ENCODE measurements at places on chromosomes 4 and X. TPM values are rescaled to one million over a fixed set of nuclear protein-coding genes. Genes with fewer than 3 reads are reported as not detected.

- DNase-seq, result no peak
- no peaks in the 10 kb centered on the region for H3K4me1 ChIP-seq
- no peaks in the 10 kb centered on the region for H3K36me3 ChIP-seq
- no peaks in the 10 kb centered on the region for H3K27me3 ChIP-seq
These were observed 165.6 kb downstream of the CHIC1 start for GRCh38 chrX:73728602-73729001.

GRCh38 chr4:44674471-44674870, 3.7 kb upstream of the GUF1 start:
- H3K27ac ChIP-seq, result no peak overlapping the region
- H3K4me1 ChIP-seq, result peaks cover 13% of the 10 kb centered on the region
- peaks cover 18% of the 10 kb centered on the region for H3K27me3 ChIP-seq

XAGE1A gene
- total RNA-seq, result not detected

- H3K36me3 ChIP-seq, result peaks cover 4% of the 10 kb centered on the region
- no peaks in the 10 kb centered on the region for H3K27me3 ChIP-seq
- DNase-seq, result no peak
- peak within 1 kb of the TSS; percentile 30 for H3K27ac ChIP-seq
These were observed at the start of gene ANXA3 for GRCh38 chr4:78551420-78552351. ANXA3 (plus strand) TSS chr4:78551770; CDS start chr4:78554474, 2,704 bp downstream.

- H3K27me3 ChIP-seq, result no peaks in the 10 kb centered on the region
- no peak for DNase-seq
- H3K36me3 ChIP-seq, result no peaks in the 10 kb centered on the region
- peaks cover 18% of the 10 kb centered on the region for H3K4me1 ChIP-seq
- no peak overlapping the region for H3K27ac ChIP-seq
These were observed 1.9 kb upstream of the EIF1AX start for GRCh38 chrX:20143561-20143960.

DNA sequence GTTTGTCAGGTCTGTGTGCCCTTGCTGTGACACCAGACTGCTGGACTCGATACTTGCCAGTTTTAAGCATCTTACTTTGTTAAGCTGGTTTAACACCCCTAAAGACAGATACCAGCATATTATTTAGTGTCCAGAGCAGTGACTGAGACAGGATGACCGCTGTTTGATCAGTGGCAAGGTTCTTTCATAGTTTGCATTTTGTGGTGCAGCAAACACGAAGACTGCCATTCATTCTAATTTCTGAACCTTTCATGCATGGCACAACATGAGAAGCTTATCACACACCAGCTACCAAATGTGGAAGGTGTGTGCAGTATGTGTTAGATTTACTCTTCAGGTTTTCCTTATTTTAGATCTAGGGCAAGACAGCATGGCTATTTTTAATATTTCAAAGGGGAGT, 28.2 kb downstream of the JADE1 start:
- H3K4me3 ChIP-seq, result no peak overlapping the region
- H3K36me3 ChIP-seq, result peaks cover 2% of the 10 kb centered on the region
- H3K27ac ChIP-seq, result no peak overlapping the region
- no peaks in the 10 kb centered on the region for H3K27me3 ChIP-seq
- no peak for DNase-seq

DNA sequence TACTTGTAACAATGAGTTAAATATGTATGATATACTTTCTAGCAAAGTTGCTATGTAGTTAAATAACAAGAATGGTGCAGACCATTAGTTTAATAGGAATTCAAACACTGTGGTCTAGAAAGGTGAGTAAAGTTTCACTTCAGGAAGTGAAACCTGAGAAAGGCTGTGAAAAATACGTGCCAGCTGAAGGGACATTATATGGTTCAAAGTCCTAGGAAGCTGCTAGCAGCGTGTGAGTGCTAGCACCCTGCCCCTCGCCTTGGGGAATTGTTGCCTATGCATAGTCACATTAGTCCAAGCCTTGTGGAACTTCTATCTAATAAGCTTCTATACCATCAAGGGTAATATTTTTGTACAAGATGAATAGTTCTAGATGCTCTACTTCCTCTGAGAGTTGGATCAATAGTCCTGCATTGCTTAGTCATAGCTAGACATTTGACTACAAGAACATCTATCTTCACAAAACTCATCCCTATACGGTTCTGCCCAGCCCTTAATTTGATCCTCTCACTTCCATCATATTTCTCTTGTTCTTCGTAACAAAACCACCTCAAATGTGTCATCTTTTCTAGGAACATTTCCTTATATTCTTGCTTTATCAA, 45.8 kb upstream of the ARSJ start:
- no peaks in the 10 kb centered on the region for H3K27me3 ChIP-seq
- no peak overlapping the region for H3K27ac ChIP-seq
- H3K4me3 ChIP-seq, result no peak overlapping the region
- no peaks in the 10 kb centered on the region for H3K36me3 ChIP-seq

DNA sequence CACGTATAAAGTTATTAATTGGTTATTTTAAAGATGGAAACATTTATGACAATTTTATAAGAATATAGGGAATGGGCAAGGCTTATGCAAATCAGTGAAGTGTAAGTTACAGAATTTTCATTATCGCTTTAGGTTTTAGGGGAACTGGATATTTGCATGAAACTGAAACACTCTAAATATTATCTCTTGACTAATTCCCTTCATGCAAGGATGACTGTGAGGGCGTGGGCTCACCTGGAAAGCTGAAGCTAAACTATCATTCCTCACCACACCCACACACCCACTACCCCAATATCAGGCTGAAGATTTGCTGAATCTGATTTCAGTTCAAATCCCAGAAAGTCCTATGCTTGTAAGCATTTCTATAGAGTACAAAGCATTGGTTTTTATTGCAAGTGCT, 81.7 kb upstream of the ARHGAP24 start:
- no peak for DNase-seq
- H3K27ac ChIP-seq, result no peak overlapping the region
- H3K36me3 ChIP-seq, result no peaks in the 10 kb centered on the region

FRYL gene
- total RNA-seq, result 29.3 TPM

GPR82 gene
- total RNA-seq, result not detected

S100P gene
- 0.95 TPM for total RNA-seq

DNA sequence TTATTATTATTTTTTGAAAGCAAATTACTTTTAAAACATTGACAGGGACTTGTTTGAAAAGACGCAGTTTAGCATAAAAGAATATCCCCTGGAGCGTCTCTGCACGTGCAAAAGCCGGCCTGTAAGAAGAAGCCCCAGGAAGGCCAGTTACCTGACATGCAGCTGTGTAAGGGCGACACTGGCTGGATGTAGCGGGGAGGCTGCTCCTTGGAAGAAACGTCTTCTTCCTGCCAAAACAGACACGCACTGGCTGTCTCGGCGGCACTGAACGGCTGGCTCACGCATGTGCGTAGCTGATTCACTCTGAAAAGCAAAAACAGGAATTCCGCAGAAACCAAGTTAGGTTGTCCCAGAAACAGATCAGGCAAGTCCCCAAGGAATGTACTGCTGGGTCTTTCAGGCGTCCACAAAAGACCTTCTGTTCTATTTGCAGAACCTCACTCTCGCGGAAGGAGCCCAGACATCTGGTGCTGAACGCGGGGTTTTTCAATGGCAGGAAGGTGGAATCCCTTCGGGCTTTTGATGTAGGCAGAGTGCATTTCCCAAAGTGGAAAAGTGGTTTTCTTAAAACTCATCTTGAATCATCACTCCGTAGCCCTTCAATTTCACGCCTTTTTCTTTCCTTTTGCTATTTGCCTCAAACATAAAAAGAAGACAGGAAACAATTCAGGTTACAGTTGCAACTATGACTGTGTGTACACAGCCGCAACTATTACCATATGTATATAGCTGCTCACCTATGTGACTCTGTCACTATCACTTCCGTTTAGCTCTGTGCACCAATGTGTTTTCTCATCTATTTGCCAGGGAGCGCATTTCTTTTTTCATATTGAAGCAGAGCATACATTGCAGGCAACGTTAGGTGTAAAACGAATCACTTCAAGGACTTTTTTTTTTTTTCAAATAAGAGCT, 38.1 kb upstream of the ARSH start:
- H3K4me1 ChIP-seq, result peaks cover 40% of the 10 kb centered on the region
- H3K27me3 ChIP-seq, result no peaks in the 10 kb centered on the region
- peak overlapping the region; percentile 82 for H3K27ac ChIP-seq
- H3K36me3 ChIP-seq, result no peaks in the 10 kb centered on the region

C4orf54 gene
- not detected for total RNA-seq

GRCh38 chr4:31126881-31127398, 406.8 kb downstream of the PCDH7 start:
- H3K4me3 ChIP-seq, result no peak overlapping the region
- H3K36me3 ChIP-seq, result peaks cover 2% of the 10 kb centered on the region
- no peaks in the 10 kb centered on the region for H3K4me1 ChIP-seq
- DNase-seq, result no peak

DNA sequence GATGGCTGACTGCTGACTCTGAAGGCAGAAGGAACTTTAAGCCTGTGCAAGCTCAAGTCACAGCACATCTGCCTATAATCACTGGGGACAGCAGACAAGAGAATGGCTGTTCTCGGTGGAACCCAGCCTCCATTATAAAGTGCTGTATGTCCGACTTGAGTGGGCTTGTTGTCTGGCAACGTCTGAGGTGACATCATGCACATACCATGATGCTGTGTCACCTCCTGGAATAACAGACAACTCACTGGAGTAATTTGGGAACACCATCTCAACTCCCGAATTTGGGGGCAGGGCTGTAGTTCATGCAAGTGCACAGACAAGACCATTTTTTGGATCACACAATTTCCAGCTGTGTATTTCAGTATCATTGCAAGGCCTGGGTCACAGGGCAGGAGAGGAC, 59.8 kb upstream of the GPM6B start:
- no peaks in the 10 kb centered on the region for H3K36me3 ChIP-seq
- no peak for DNase-seq
- H3K4me3 ChIP-seq, result no peak overlapping the region
- no peaks in the 10 kb centered on the region for H3K27me3 ChIP-seq

- DNase-seq, result no peak
- peaks cover 1% of the 10 kb centered on the region for H3K36me3 ChIP-seq
- no peak overlapping the region for H3K27ac ChIP-seq
- no peak overlapping the region for H3K4me3 ChIP-seq
- peaks cover 3% of the 10 kb centered on the region for H3K27me3 ChIP-seq
These were observed 112.9 kb upstream of the C1QTNF7 start for GRCh38 chr4:15314974-15315373.

Data from chondrocyte (in vitro differentiated cells).